NT2/D1 (cell line): ENCODE measurements at places on chromosomes 2 and 18.

- no peak for DNase-seq
Measured at GRCh38 chr2:238380785-238381184, 45.9 kb upstream of the ASB1 start.

DNA sequence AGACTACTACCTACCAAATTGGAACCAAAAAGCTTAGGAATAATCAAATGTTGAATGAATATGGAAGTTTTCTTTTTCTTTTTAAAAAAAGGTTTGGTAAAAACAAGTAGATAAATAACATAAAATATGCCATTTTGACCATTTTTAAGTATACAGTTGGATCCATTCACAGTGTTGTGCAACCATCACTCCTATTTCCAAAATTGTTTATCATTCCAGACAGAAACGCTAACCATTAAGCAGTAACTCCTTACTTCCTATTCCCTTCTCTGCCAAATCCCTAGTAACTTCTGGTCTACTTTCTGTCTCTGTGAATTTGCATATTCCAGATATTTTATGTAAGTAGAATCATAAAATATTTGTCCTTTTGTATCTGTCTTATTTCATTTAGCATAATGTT lies 39.8 kb downstream of the CD302 start:
- DNase-seq = no peak

DNA sequence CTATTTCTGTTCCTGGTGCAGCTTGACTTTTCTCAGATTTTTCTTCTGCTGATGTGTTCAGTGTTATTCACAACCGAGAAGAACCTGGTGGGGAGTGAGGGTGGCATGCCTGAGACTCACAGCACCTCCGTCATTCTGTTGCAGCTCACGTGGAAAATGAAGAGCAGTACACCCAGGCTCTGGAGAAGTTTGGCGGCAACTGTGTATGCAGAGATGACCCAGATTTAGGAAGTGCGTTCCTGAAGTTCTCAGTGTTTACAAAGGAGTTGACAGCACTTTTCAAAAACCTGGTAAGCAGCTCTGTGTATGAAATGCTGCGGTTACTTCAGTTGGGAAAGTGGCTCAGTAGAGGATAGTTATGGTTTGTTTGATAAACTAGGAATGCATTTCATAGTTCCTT lies 90.5 kb downstream of the ASAP2 start:
- DNase-seq = no peak

DNA sequence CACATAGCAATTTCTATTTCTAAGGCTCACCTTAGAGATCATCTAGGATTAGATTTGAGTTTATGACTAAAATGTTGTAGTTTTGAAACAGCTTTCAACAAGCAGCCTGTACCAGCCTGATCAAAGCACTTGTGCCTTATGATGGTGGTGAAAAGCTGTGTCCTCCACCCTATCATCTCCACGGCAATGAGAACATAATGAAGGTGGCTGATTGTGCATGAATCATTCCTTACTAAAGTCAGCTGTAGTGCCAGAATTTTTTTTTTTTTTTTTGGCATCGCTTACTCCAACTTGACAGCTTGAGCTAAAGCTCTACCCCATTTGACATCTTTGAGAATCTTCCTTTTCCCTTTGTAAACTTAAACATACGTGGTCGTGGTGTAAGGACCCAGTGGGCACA lies 86.0 kb downstream of the DCC start:
- DNase-seq = no peak

DNA sequence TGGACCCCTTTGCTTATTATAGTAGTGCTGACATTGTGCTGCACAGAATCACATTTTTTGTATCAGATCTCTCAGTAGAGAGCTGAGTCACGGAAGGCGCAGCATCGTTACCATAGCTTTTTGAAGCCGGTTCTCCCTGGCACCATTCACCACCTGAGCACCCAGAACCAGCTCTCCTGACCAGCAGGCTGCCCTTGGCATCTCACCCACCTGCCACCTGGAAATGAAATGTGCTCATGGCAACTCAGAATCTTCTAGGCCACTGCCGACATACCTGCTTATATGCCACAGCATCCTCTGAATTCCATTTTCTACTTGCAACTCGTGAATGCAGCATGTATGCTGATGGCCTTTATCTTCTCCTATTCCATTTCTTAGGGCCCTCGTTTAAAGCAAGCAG lies 62.7 kb downstream of the COA5 start:
- no peak for DNase-seq

DNA sequence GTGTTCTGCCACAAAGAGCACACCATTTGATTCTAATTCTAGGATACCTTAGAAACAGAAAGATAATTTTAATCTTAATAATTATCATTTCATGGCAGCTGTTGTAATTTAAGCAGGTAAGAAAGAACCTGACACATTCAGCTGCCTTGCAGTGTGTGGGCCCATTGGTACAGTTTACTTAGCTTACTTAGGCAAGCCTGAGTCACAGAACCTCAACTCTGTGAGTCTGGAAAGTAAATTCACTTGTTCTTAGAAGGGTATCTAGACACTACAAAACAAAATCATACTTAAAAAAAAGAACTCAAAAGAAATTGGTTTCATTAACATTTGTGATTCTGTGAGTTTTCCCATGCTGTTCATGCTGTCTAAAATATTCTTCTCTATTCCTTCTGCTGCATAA lies 956.3 kb upstream of the SLC39A10 start:
- no peak for DNase-seq

GRCh38 chr2:9097239-9097638 lies 93.8 kb upstream of the MBOAT2 start:
- no peak for DNase-seq

GRCh38 chr2:231050018-231050901 lies 6.4 kb upstream of the PSMD1 start:
- no peak for DNase-seq

DNA sequence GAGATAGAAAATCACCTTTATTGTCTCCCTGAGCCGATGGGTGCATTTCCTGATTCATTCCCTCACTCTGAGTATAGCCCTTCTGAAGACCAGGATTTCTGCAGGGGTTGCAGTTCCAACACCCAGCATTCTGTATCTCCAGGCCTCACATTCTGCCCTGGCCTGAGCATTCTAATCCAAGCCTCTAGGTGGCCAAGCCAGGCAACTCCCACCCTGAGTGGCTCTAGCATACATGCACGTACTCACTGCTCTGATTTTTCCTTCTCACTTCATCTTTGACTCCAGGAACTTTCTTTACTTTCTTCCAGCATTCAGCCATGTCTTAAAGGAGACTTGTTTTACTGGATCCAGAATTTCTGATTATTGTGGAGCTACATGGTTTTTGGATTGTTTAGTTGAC lies 100.7 kb upstream of the STK39 start:
- no peak for DNase-seq

GRCh38 chr2:60577682-60578283 lies 24.3 kb upstream of the BCL11A start:
- no peak for DNase-seq

GRCh38 chr2:223283771-223284170 lies 231.8 kb downstream of the KCNE4 start:
- DNase-seq = no peak

GRCh38 chr2:233435436-233436190 lies 81.3 kb downstream of the DGKD start:
- no peak for DNase-seq

DNA sequence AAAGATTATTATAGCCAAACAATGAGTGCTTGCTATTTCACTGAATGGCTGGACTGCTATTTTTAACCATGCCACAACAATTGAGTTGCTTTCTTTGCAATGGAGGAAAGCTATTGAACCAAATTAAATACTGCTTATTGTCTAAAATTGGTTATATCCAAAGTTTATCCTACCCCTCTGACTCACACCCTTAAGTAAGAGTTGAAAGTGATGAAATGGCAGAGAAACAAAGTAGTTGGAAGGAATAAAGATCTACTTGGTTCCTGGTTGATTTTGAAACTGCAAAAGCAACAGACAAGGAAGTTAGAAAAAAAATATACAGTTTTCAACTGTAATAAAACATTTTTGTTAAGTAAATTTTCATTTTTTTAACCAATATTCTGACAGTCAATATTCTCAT lies 47.5 kb downstream of the EML4 start:
- no peak for DNase-seq

- no peak for DNase-seq
Measured at GRCh38 chr2:136246086-136246669, 128.2 kb upstream of the CXCR4 start.
